ENCODE measurements at places on chromosomes 6 and 20.
A peak's percentile ranks its signal among the peaks of the same experiment; 100 is the strongest.

DNA sequence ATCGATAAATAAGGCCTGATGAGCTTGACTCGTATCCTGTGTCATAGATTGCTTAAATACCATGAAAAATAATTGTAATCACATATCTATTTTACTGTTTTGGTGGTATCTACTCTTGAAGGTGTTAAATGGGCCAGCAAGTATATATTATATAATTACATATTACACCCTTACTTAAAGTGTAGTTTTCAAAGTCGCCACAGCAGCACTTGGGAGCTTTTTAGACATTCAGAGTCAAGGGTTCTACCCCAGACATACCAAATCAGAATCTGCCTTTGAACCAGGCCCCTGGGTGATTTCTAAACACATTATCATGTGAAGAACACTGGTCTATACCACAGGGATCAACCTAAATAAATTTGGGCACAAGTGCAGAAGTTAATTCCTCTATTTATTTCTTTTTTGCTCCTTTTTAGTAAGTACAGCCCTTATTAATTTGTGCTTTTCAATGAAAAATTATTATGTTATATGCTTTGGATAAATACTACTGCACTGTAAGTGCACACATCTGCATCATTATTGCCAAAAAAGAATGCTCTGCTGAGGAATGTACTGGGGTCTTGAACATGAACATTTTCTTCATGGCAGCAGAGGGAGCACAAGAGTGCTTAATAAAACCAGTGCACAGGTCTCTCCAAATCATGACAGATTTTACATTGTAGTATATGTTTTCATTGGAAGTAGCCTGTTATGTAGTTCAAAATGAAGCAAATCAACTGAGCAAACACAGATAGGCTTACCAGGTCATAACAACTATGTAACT lies 3.1 kb upstream of the ATXN1 start:
- no peak for DNase-seq

DNA sequence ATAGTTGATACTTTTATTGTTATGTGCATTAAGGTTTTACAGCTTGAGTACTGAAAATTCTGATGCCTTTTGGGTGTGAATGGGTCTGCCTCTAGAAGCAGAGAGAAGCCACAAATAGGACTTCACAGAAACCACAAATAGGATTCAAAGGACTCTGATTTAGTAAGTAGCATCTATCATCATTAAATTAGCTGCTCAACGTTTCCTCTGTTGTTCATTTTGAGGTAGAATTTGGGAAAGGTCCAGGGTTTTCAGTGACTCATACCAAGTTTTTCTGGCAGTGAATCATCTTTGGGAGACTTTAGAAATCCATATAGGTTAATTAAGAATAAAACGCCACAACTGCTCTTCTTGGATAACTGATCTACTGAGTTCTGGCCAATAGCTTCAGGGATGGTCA lies 105.1 kb downstream of the PHF3 start:
- no peak for DNase-seq

DNA sequence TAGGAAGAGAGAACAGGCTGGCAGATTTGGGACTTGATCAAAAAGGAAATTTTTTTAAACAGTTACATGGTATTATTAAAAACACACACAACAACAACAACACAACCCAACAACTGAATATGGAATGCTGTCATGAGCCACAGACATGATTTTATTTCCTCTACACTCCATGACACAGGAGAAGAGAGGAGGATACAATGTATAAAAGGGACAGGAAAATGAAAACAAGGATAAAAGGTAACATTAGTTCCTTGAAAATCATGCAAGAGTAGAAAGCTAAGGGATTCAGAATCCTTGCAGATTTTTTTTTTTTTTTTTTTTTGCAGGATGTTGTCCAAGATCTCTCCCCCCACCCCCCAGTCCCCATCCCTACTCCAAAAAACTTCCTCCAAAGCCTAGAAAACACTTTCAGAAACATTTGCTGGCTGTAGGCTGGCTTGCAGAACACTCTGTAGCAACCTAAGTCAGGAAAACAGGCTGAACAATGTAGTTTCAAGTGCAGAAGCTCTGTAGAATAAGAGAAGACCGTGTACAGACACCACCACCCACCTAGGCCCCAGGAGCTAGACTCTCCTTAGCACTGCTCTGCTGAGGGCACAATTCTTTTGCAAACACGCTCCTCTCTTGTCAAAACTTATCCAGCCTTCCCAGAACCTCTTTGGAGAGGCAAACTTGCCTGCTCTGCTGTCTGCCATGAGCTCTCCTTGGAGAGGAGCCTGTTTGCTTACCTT lies 845 bp downstream of the ZMYND8 start:
- no peak for DNase-seq

GRCh38 chr20:42985628-42986027 lies 204.1 kb downstream of the PTPRT start:
- DNase-seq, result no peak

- DNase-seq, result no peak
Observed at GRCh38 chr6:16816891-16817290, 55.6 kb upstream of the ATXN1 start.

DNA sequence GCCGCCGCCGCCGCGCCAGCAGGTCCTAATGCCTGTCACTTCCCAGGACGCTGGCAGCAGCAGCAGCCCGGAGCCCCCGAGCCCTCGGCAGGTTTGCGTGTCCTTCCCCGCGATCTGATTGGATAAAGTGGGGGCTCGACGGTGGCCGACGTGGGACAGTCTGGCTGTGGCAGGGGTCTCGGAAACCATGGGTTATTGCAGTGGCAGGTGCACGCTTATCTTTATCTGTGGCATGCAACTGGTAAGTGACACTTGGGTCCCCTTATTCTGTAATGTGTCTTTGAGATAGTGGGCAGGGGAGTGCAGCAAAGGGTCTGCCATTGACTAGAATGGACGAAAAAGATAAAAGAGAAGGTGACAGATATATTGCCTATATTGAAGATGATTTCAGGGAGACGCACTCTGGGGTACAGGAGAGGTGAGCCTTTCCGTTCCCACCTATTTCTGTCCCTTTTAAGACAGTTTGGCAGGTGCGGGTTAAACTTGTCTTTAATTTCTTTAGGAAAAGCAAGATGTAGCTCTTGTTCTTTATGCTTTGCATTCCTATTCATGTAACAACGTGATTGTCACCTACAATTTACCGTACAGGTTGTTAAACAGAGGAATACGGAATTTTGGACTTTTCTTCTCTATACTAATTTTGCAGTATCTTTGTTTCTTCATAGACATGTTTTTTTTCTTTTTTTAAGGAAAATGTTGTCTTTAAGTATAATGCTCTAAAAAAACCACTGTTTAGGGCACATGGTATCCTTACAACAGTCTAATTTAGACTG lies 535 bp downstream of the NKAIN2 start:
- no peak for DNase-seq

DNA sequence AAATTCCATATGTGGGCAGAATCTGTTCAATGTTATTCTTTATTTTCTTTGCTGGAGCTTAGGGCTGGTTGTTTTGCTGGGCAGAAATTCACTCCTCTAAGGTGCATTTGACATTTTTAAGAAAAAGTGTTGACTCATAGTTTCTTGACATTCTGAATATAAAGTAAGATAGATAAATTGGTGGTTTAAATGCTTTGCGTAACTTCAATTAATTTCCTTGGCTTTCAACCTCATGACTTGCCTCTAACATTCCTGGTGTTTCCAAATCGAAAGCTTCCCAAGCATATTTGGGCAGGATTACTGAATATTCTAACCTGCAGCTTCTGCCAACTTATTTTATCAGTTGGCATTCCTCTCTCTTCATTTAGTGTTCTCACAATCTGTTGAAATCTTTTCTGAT lies 718.7 kb upstream of the ADGRB3 start:
- DNase-seq, result no peak

GRCh38 chr6:157346373-157346772 lies 23.1 kb upstream of the TMEM242 start:
- no peak for DNase-seq

DNA sequence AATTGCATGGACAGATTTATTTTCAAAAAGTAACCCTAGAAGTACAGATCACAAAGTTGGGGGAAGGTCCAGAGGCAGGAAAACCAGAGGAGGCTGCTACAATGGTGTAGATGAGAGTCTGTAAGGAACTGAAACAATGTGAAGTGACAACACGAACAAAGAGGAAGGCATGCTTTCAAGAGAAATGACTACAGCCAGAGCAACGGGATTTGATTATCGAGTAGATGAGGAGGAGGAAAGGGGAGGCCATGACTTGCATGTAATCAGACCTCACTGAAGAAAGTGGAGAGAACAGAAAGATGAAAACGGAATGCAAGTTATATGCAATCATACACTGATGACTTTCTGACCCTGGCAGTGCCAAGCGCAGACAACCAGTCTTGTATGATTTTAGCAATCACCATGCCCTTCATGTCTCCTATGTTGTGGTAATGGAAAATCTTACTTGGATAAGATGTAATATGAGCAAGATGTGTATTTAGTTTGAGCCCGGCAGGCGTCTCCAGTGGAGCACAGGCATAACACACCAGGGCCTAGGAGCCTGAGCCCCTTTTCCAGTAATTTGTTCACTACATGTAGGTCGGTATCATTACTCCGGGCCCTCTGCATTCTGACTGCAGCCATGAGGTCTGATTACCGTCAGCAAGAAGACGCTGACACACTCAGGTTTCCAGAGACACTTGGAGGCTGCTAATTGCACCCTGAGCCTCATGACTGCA lies 34.0 kb upstream of the FAM83C start:
- no peak for DNase-seq

DNA sequence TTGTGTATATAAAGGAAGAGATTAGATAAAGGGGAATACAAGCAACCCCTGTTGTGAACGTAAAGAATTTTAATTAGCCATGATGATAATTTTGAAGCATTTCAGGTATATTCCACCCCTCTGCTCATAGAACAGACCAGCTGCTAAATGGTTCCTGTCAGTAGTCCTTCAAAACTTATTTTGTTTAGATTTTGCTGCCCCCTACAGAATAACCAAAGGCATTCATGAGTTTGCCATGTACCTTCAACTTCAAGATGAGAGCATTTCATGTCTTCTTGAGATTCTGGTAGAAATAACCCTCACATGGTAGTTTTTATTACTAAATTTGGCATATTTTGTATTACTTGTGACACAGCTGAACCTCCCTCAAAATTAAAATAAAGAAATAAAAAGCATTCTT lies 1586.7 kb downstream of the HACE1 start:
- no peak for DNase-seq

- DNase-seq, result no peak
Observed at GRCh38 chr20:21583486-21584168, 69.8 kb upstream of the NKX2-2 start.

GRCh38 chr6:45714741-45715507 lies 300.7 kb downstream of the CLIC5 start:
- no peak for DNase-seq

- DNase-seq, result no peak
Observed at GRCh38 chr20:44580581-44581268, 1.7 kb upstream of the PKIG start.

GRCh38 chr6:159359581-159360297 lies 190.5 kb downstream of the FNDC1 start:
- DNase-seq, result no peak

- no peak for DNase-seq
Observed at GRCh38 chr20:64196847-64197306, 32.6 kb downstream of the MYT1 start.

GRCh38 chr6:147214248-147215227 lies 10.3 kb downstream of the STXBP5 start:
- DNase-seq, result no peak

GRCh38 chr6:147311218-147311617 lies 107.0 kb downstream of the STXBP5 start:
- DNase-seq, result no peak

GRCh38 chr6:53825532-53826321 lies 30.9 kb downstream of the LRRC1 start:
- DNase-seq, result no peak

DNA sequence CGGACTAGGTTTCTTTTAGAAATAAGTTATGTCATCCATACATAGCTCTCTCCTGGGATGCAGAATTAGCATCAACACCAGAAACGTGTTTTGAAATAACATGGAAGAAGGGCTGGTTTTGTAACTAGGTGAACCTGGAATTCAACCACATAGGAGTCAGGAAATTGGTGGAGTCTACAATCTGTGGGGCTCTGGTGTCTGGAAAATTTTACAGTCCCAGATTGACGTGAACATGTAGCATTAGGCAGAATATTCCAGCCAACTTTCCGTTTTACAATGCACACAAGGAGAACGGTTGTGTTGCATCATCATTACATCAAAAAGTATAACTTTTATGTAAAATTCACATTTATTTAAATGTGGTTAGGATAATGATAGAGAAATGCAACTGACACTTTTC lies 1.9 kb downstream of the KCNQ5 start:
- DNase-seq, result no peak

GRCh38 chr6:16669227-16669626 lies 92.0 kb downstream of the ATXN1 start:
- peak; percentile 39 for DNase-seq

GRCh38 chr6:154848580-154848979 lies 115.4 kb downstream of the SCAF8 start:
- DNase-seq, result no peak

- DNase-seq, result no peak
Observed at GRCh38 chr6:30700340-30700739, 9.6 kb upstream of the NRM start.

GRCh38 chr20:50701041-50701963 lies 10.0 kb upstream of the RIPOR3 start:
- DNase-seq, result no peak

- DNase-seq, result no peak
Observed at GRCh38 chr6:18179770-18180356, 24.6 kb downstream of the KDM1B start.

DNA sequence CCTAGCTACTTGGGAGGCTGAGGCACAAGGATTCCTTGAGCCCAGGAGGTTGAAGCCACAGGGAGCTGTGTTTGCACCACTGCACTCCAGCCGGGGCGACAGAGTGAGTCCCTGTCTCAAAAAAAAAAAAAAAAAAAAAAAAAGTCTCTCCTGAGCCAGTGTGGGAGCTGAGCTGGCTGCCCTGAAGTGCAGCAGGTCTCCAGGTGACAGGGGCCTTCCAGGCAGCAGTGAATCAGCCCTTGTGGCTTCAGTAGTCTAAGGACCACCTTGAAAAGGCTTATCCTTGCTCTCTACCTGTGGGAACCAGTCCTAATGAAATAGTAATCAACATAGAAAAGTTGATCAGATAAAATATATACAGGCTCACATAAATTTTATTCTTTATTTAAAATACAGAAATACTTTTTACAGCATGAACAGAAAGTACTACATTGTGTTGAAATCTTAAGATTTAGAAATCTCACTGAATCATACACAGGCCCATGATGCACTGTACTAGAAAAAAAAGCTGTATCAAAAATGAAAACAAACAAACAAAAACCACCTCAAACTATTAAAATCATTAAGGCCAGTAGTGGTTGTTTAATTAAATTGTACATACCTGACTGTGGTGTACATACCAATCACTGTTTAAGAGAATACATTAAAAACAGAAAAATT lies 128.9 kb downstream of the SCML4 start:
- DNase-seq, result no peak

DNA sequence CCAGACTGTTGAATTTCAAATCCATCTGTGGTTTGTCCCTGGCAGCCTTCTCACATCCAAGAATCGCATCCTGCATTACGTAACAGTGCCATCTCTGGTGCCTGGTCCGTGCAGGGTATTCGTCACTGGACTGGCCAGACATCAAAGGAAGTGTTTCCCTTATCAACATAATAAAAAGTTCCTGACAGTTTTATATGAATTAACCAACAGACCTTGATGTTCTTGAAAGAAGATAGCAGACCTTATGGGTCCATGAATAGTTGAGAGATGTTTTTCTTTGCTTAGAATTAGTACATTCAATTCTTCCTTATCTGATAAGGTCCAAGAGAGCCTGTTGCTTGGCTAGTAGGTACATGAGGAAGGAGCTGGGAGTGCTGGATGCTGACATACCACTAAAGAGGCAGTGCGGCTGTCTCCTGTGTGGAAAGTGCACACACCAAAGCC lies 77.6 kb downstream of the PHACTR2 start:
- no peak for DNase-seq

- no peak for DNase-seq
Observed at GRCh38 chr6:120478650-120479049, 855.6 kb downstream of the TBC1D32 start.
